ENCODE measurements at places on chromosomes 2 and 18.

DNA sequence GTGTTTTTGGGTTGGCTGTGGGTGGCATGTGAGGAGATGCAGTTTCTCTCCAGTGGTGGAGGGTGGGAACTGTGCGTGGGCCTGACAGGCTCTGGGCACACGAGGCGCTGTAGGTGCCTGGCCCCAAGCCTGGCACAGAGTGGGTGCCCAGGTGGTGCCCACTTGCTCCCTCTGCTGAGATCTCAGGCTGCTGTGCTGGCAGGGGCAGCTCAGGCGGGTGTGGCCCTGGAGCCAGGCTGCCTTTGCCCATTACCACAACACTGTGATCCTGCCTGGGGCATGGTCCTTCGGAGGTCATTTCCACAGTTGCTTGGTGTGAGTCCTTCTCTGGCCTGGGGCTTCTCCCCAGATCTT, 20.4 kb downstream of the TSHZ1 start:
- no peak for DNase-seq

DNA sequence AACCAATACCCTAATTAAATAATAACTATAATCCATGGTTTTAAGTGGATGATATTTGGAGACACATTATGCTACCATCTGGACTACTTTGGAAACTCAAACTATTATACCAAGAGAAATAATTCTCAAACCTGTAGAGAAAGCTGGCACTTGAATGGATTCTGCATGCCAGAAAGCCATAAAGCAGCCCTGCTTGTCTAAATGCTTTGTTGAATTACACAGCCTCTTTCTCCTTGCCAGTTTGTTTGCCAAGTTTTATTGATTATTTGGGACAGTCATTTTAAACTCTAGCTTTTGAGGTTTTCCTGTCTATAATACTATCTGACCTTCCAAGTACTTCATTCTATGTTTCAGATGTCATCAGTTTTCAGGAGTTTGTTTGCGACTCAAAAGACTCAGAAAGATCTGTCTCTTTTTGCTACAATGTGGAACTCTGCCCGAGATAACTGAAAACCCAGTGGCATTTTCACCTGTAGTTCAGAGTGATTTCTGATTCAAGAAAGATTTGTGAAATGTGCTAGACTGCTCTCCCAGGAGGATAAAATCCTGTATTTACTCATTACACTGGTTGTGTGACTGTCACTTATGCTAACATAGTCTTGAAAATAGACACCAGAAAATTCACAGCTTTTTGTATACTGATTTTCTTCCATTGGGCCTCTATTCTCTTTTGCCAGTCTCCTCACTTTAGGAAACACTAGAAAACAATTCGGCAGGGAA, 29.2 kb upstream of the MBOAT2 start:
- no peak for DNase-seq

GRCh38 chr18:32138332-32138982, 46.8 kb downstream of the RNF138 start:
- DNase-seq, result no peak

GRCh38 chr18:45111502-45111848, 430.8 kb downstream of the SETBP1 start:
- DNase-seq, result no peak

- DNase-seq, result no peak
These were observed 47.6 kb downstream of the DIS3L2 start for GRCh38 chr2:232008907-232009638.

- no peak for DNase-seq
These were observed 135.5 kb upstream of the ZSWIM2 start for GRCh38 chr2:186984481-186984880.

DNA sequence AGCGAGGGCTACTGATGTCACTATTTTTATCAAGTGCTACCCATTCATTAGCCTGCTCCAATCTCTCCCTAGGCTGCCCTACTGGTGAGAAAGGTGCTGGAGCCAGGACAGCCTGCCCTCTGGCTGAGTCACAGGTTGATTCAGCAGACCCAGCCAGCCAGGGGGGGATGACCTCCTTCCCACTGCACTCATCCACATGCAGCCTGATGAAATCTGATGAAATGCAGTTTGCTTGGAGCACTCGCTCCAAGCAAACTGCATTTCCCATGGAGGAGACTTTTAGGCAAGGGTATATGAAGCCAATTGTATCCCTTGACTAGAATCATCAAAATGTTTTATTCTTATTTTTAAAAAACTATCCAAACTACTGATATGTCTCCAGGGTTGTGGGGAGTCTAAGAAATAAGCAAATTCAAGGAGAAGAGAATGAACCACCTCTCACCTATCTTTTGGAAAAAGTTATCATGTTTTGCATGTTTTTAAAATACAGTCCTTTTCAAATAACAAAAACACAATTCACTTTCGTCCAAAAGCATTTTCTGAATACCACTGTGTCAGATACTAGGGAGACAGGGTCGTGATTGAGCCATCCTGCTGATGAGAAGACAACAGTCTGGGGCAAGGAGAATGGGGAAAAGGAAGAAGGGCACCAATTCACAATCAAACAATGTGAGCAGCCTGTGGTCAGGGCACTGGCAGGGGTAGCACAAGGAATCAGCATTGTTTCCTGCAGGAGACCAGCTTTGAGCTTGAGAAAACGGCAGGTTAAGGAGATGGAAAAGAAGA, 128.3 kb downstream of the AFF3 start:
- DNase-seq, result no peak

DNA sequence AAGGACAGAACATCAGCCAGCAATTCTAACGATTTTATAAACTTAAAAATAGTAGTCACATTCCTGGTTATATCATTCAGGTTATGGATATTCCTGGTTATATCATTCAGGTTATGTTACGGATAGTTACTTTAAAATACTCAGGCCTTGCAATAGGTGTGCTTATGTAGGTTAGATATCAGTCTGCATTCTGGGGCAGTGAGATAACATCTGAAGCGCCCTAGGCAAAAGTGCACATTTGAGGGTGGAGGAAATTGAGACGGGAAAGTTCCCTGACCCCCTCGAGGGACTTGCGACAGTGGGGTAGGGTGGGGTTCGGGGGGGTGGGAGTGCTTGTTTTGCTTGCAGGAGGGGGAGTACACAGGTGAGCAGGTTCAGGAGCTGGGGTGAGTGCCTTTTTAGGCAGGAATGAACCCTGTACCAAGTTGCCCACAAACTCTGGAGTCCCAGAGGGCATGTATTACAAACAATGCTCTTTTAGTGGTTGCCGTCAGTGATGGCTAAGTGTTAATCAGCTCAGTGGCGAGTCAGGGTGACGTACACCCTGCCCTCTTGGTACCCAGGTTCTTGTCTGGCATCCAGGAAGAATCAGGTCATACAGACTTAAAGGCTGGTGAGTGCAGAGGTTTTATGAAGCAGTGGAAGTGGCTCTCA, 31.8 kb downstream of the CREG2 start:
- no peak for DNase-seq

- no peak for DNase-seq
These were observed 98.1 kb upstream of the CERS6 start for GRCh38 chr2:168357797-168358472.

DNA sequence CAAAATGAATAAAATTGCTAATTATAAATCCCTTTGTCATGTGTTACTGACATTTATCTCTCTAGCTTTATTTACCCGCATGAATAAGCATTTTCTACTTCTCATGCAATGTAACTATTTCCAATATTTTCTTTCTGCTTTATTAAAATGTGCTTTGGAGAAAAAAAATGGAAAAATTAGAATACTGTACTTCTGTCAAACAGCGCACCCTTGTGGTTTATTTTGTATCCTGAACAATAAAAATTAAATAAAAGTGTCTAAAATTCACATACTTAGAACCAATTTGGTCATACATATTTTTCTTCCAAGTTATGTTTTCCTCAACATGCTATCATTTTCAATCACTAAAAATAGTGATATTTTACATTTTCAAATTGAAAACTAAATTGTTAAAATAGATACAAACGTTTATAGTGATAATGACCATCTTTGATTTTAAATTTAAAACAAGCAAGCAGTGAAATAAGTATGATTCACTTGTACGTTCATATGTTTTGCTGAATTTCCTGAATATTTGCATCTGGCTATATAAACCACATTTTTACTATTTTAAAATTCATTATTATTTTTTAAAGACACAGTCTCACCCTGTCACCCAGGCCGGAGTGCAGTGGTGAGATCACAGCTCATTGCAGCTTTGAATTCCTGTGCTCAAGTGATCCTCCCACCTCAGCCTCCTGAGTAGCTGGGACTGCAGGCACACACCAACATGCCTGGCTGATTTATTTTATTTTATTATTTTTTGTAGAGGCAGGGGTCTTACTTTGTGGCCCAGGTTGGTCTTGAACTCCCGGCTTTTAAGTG, 95.9 kb upstream of the GRB14 start:
- no peak for DNase-seq

DNA sequence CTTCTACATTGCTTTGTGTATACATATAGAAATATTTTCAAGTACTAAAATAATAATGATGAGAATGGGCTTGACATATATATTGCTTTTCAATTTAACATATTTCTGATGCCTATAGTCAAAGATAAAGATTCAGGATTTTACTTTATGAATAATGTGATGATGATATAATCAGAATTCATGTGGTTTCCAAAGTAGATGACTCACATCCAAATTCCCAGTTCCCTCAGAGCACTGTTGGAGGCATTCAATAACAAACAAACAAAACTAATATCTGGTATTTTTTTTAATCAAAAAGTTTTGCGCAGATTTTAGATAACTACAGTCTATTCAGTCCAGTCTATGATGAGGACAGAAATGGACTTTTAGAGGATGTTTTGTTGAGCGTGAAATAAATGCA, 2094.5 kb upstream of the CELF4 start:
- no peak for DNase-seq

GRCh38 chr2:85662899-85663593, 5.0 kb downstream of the SFTPB start:
- no peak for DNase-seq

GRCh38 chr18:22260208-22260820, 90.9 kb downstream of the GATA6 start:
- DNase-seq, result no peak

DNA sequence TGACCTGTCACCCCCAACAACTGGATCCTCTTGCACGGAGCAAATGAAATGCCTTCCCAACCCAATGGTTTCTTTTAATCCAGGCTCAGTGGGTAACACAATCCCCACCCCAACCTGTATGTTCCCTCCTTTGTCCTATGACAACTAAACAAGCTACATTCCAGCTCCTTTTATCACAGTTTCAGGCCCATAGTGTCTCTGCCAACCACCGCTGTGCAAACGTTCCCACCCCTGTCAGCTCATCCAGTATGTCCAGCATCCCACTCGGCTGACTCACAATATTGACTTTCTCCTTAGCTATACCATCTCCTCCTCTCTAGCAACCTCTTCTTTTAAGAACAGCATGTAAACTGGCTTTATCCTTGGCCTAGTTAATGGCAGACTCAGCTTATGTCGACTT, 117.9 kb upstream of the PPP1CB start:
- no peak for DNase-seq

DNA sequence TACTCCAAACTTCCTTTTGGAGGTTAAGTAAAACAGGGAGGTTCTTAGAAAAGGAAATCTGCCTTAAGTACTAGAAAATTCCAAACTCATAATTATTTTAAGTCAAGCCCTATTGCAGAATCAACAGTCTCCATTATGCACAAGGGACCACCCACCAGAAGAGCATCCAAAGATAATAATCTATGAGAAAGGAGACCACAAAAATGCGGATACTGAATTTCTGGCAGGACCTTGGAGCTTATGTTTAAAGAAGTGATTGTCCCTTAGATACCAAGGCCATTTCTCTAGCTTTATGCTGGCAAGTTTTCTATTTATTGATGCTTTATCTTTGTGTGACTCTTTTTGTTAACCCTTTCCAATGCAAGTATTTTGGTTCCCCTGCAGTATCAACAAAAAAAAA, 404.0 kb upstream of the MMADHC start:
- no peak for DNase-seq

GRCh38 chr2:207091928-207092327, 73.8 kb downstream of the KLF7 start:
- DNase-seq, result no peak

DNA sequence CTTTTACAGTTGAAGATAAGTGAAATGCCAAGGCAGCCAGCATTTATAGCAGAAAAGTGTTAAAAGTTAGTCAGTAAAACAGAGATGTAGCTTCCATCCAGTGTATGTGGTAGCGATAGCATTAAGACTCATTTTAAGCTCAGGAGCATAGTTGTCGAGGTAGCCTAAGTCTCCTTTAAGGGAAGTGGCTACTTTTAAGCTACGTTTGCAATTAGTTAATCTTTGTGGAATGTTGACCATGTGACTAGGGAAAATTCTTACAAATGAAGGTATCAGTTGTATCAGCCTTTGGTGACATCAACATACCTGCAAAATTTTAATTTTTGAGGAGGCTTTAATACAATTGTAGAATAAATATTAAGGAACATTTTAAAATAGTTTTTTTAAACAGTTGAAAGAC, 61.9 kb downstream of the LHCGR start:
- no peak for DNase-seq

- no peak for DNase-seq
These were observed 59.7 kb downstream of the CLIP4 start for GRCh38 chr2:29174937-29175336.

DNA sequence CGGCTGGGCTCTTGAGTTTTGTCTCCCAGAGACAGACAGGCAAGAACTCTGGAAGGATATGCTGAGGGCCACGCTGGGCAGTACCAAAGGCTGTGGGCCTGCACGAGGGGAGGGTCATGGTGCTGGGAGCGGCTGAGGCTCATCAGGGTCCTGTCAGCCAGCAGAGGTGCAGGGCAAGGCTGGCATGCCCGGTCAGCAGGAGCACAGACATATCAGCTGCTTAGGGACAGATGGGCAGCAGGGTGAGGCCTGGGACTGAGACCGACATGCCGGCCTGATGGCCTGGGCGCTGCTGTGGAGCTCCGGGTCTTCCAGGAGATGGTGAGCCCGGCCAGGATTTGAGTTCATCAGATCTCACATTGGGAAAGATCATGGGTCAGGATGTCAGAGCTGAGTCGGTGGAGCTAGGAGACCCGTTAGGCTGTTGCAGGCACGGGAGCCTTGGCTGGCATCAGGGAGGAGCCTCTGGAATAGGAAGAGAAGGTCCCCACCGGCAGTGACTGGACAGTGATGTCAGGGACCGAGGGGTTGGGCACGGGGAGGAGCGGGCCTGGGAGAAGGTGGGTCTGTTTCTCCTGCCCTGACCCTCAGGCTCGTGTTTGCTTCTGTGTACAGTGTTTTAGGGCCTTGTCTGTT, 18.8 kb downstream of the CNDP2 start:
- no peak for DNase-seq

DNA sequence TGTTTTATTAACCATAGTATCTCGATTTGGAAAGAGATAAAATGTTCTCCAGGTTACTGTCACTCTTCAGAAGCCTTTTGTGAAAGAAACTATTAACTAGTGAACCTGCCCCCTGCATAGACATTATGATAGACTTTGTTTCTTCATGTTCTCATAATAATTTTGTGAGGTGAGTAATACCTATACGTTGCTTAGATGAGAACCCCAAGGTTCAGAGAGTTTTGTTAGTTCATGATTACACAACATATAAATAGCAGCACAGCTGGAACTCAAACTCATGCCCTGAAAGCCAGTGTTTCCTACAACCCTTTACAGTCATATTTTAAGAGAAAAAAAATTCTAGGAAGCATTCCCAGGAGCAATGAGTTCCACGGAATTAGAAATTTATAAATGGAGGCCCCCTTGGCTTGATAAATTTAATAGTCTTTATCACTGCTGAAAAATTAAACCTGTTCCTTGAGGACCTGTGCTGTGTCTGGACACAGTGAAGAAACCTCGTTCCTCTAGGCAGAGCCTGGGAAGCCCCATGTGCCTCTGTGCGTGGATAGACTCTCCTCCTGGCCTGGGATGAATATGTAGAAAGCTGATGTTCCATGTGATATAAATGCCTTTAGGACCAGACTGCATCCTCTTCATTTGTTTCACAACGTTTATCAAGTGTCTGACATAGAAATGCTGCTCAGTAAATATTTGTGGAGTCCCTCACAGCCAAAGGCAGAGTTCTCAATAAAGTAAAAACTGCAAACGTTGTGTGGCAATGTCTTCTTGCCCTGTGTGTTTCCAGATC, 1257.0 kb upstream of the GYPC start:
- no peak for DNase-seq
